NAMALWA (cell line): ENCODE measurements at places on chromosomes 3 and 15.
A peak's percentile ranks its signal among the peaks of the same experiment; 100 is the strongest.

- no peak for DNase-seq
Measured at GRCh38 chr3:38148311-38148882, 9.9 kb downstream of the MYD88 start.

GRCh38 chr3:169992156-169992555 is 25.5 kb downstream of the SEC62 start:
- no peak for DNase-seq

- DNase-seq = no peak
Measured at GRCh38 chr3:140236836-140237501, 302.0 kb downstream of the CLSTN2 start.

GRCh38 chr3:160986069-160986468 is 119.1 kb downstream of the B3GALNT1 start:
- DNase-seq = no peak

DNA sequence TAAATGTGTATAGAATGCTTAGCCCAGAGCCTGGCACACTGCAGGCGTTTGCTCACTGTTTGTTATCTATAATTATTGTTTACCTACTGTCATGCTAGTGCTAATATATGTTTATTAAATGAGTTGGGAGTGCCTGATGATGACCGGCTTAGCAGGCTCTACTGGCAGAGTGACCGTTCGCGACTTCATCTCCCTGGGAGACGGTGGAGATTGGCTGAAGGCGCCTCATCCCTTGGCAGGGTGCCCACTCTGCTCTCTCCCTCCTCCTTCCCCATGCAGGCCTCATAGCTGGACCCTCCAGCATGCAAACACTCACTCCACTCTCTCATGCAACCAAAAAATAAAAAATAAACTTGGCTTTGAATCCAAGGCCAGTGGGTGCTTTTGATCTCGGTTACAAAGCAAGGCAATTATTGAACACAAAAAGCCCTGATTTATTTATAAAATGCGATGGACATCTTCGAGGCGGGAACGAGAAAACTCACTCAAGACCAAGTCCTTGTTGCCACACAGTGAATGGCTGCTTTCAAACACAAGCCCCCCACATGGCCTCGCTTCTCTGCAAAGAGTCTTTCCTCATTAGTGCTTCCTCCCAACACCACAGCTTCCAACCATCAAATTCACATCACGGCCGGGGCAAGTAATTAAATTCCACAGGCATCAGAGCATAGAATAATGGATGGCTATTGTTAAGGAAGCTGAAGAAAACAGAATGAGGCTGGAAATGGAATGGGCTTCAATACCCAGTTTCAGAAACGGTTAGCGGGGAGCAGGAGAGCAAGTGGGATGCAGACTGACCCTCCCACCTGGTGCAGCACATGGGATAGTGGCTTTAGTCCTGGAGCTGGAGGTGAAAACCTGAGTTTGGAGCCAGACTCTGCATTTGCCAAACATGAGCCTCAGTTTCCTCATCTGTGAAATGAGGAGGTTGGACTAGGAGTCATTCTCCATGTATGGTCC is 135.7 kb upstream of the RAD18 start:
- DNase-seq = no peak

- no peak for DNase-seq
Measured at GRCh38 chr15:25709437-25710159, 153.5 kb downstream of the ATP10A start.

- DNase-seq = no peak
Measured at GRCh38 chr15:65828585-65828984, 36.5 kb upstream of the DENND4A start.

- no peak for DNase-seq
Measured at GRCh38 chr3:40302784-40303183, 6.7 kb upstream of the EIF1B start.

- DNase-seq = no peak
Measured at GRCh38 chr3:30940740-30941139, 46.3 kb upstream of the GADL1 start.

DNA sequence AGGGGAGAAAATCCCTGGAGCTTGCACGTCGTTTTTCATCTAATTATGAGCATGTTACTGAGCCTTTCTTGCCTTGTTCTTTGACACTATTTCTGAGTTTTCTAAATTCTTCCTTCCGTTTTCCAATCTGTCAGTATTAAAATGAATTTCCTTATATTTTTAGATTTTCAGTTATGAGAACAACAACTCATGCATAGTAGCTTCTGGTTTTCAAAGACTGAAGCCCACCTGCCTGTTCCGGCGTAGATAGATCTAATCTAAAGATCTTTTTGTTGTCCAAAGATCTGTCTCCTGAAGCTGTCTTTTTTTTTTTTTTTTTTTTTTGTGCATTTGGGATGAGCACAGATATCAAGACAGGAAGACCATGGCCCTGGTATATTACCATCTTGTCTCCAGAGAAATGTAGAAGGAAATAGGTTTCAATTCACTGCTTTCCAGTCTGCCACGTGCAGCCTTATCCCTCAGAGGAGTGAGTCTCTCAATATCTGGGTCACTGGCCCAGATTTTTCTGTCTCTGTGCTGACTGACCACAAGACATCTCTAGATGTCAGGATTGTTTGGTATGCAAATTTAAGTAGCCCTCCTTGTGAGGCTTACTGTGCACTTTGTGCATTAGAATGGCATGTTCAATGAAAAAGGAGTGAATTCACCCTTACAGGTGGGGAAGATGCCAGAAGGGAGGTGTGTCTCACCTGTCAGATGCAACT is 222.3 kb upstream of the TMC3 start:
- DNase-seq = peak; percentile 60

GRCh38 chr3:63896332-63897030 is 15.7 kb downstream of the SCAANT1 start:
- DNase-seq = no peak

DNA sequence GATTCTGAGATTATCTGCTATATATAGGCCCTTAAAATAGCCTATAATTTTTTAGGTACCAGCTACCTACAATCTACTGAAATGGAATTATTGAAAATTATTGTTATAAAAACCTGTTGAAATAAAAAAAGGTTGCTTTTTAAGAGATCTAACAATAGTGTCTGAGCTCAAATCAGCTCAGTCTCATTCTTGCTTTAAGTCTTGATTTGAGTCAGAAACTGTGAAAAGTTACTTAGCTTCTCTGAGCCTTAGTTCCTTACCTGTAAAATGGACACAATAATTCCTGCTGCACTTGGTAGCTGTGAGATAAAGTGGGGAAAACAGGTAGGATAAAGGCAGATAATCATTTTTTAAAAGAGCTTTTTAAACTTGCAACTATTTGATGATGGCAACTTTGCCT is 118.8 kb upstream of the UBE2E2 start:
- no peak for DNase-seq

- DNase-seq = no peak
Measured at GRCh38 chr15:86830304-86830703, 750.6 kb downstream of the AGBL1 start.

GRCh38 chr3:62003835-62004234 is 369.5 kb downstream of the FEZF2 start:
- no peak for DNase-seq

DNA sequence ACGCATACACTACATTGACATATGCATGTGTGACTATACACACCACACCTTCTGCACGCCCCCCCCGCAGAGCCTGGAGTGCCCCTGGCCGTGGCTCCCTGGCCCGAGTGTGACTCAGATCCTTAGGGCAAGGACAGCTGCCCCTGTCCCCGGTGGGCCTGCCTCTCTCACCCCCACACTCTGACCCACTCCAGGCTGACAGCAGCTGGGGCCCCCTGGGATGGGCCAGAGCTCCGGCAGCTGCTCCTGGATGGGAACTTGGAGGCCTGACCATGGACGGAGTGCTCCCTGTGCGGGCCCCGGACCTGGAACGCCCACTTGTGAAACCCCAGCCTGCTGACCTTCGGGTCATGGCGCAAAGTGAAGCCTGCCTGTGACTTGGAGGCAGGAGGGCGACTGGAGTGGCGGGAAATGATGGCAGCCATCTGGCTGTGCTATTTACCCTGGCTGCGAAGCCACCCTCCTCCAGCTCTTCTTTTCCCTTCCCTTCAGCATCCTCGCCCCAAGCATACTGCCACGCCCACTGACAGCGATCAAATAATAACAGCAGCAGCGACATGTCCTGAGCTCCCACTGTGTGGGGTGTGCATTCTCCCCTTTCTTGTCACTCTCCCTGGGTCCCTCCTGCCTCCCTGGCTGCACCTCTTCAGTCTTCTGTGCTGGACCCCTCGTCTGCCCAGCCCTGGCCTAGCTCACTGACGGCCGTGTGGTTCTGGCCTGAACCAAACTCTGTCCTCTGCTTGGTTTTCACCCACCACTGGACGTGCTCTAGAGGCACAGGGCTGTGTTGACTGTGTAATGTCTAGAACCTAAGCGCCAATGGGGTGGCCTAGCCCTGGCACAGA is 90.7 kb upstream of the MEF2A start:
- no peak for DNase-seq

DNA sequence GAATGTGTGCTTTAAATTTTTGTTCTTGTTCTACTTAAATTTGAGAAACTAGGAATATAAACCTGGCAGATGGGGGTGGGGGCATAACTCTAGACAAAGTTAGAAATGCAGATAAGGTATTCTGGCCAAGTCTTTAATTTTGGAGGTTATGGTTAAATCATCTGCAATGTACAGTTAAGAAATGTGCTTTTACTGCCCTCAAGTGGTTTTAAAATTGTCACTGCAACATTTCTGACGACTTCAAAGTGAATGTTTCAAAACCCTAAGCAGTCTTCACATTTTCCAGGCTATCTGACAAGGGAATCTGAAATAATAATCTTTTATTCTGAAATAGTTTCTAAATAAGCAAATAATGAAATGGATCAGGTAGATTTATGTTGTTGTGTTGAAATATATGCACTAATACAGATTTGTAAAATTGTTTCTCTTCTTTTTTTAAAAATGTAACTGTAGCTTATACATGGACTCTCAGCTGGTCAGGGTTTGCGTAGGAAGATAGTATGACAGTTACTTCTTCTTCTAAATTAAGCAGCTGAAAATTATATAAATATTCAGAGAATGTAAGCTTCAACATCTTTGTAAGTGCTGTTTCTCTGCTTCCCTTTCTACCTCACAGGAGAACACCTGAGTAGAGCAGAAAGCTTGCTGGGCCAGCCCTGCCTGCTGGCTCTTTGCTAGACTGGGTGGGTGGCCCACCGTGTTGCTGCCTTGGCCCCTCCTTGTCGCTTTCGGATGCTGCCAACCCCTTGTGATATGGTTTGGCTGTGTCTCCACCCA is 45.0 kb downstream of the SUCNR1 start:
- DNase-seq = peak; percentile 75

DNA sequence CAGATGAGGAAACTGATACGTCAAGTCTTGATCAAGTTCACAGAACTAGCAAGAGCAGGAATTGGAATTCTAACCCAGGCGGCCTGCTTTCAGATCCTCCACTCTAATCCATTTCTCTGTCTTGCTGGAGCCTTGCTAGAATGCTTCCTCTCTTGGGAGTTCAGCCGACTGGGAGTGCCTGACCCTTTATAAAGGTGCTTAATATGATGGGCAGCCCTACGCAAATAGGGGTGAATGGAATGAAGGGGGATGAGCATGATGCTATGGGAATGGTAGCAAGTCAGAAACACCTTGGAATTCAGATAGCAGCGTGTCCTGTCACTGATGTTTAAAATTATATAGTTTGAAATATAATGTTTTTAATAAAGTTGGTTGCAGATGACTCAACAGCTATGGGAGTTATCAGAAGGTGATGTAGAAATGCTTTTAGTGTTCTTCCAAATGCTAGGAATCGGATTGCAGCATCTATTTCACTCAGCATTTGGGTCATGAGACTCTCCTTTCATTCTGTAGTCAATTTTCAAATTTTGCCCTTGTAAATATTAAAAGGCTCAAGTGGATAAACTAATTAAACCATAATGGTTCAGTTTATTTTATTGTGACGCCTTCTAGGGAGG is 150.7 kb downstream of the FNDC3B start:
- DNase-seq = no peak

DNA sequence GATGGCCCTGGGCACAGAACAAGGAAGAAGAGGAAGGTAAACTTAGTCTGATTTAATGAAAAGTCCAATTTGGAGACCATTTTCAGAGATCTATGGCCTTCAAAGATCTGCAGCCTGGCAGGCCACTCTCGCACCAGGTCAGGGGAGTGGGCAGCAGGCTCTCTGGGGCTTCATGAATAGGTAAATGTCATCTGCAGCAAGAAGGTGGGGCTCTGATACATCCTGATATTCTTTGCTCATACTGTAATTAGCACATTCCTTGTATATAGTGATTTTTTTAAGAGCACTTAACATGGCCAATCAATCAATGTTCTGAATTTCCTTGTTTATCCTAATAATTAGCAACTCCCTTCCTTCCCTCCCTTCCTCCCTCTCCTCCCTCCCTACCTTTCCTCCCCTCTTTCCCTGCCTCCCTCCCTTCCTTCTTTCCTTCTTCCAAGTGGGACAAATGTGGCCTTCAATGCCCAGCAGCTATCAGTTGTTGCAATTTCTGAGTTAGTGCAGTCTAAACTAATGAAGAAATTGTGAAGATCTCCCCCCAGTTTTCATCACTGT is 86.0 kb upstream of the LIMD1 start:
- DNase-seq = no peak

- DNase-seq = no peak
Measured at GRCh38 chr3:137642831-137643230, 121.3 kb upstream of the SOX14 start.

- no peak for DNase-seq
Measured at GRCh38 chr3:38957296-38957695, 94.4 kb downstream of the SCN11A start.

DNA sequence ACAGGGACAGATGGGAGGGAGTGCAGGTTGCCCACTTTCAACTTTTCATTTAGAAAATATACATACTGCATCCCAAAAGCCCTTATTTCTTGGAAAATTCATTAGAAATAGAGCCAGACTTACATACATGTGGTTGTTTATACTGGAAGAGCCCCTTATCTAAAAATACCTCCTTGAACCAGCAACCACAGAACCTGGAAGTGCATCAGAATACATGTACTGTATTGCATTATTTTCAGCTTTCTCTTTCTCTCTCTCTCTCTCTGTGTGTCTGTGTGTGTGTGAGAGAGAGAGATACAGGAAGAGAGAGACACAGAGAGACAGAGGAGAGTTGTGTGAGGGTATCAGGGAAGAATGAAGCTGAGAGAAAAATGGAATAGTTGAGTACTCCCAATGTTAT is 29.5 kb upstream of the LSAMP start:
- no peak for DNase-seq

GRCh38 chr3:129082026-129082425 is 21.4 kb downstream of the GP9 start:
- DNase-seq = no peak

- DNase-seq = no peak
Measured at GRCh38 chr15:44529864-44530604, 6.9 kb upstream of the EIF3J start.

DNA sequence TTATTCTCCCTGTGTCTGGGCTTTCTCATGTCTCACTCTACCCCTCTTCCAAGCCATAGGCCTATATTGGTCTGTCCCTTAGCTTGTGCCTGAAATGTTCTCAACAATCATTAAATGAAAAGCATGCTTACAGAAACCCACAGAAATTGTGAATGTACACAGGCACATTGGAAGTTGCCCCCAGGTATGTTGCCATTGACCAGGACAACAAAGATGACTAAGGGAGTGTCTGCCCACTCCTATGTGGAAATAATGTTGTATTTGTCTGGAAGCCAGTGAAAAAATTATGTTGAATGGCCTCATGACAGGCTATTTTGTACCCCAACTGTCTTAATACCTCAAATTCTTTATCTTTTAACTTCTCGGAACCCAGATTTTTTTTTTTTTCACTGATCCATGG is 102.0 kb downstream of the TPRG1 start:
- DNase-seq = no peak

- no peak for DNase-seq
Measured at GRCh38 chr3:149612456-149612855, 45.4 kb downstream of the WWTR1 start.

GRCh38 chr15:27763514-27763913 is 335.6 kb downstream of the OCA2 start:
- no peak for DNase-seq
